ENCODE measurements at places on chromosomes 7 and 10. TPM values are rescaled to one million over a fixed set of nuclear protein-coding genes. Genes with fewer than 3 reads are reported as not detected.

GRCh38 chr7:94838717-94839116 lies 68.7 kb upstream of the PPP1R9A start:
- DNase-seq: no peak

- DNase-seq: no peak
Observed at GRCh38 chr10:131112691-131113090, 198.8 kb downstream of the TCERG1L start.

- no peak for DNase-seq
Observed at GRCh38 chr7:54837761-54838160, 78.8 kb upstream of the SEC61G start.

DNA sequence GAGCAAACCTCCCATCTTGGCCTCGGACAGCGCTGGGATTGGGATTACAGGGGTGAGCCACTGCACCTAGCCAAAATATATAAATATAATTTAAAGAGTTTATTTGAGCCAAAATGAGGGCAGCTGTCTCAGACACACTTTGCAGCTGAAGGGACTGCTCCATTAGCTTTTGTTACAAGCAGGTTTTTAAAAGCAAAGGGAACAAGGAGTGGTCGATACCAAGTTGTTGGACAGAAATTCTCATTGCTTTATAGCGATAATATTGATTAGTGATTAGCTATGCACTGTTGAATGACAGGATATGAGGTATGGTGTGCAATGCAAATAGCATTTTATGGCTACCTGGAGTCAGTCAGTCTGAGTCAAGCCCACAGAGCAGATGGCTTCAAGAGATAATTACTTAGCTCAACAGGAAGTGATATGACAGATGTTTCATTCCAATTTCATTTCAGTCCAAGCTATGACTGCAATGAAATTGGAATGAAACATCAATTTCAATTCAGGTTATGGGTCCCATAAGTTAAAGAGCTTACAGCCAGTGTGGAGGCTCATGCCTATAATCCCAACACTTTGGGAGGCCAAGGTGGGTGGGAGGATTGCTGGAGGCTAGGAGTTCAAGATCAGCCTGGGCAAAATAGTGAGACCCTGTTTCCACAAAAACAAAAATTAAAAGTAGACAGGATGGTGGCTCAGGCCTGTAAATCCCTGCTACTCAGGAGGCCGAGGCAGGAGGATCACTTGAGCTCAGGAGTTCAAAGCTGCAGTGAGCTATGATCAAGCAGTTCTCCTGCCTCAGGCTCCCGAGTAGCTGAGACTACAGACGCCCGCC lies 23.1 kb downstream of the TYW1 start:
- DNase-seq: no peak

DNA sequence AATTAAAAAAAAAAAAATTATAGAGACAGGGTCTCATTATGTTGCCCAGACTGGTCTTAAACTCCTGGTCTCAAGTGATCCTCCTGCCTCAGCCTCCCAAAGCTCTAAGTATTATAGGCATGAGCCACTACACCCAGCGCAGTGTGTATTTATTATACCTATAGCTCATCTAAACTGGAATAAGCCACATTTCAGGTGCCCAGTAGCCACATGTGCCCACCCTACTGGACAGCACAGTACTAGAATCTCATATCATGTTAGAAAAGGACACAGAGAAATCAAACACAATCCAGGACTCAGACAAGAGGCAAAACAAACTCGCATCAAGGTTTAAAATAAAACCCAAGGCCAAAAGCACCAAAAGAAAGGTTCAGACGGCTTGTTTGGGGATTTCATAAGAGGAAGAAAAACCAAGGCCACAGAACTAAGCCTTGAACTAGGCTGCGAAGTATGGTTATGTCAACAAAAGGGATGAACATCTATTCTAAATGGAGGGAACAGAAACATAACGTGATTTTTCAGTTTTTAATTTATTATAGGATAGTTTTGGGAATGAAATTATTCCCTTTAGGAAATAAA lies 32.3 kb downstream of the SLC16A9 start:
- DNase-seq: no peak

GRCh38 chr7:93327006-93327633 lies 95.0 kb downstream of the VPS50 start:
- DNase-seq: no peak

DNA sequence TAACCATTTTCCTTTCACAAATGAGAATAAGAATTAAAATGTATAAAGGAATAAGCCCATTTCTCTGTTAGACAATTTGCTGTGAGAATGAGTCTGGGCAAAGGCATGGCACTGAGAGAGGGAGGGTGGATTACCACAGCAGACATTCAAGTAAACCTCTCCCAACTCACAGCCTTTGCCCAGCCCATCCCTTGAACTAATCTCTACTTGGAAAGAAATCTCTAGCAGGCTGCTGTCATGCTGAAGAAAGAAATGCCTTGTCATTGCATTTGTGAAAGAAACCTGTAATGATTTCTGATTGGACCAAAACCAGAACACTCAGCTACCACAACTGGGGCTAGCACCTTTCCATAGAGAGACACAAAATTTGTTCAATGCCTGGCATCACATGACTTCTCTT lies 39.2 kb downstream of the CH25H start:
- no peak for DNase-seq

- DNase-seq: no peak
Observed at GRCh38 chr7:33965183-33965744, 59.9 kb downstream of the BMPER start.

DNA sequence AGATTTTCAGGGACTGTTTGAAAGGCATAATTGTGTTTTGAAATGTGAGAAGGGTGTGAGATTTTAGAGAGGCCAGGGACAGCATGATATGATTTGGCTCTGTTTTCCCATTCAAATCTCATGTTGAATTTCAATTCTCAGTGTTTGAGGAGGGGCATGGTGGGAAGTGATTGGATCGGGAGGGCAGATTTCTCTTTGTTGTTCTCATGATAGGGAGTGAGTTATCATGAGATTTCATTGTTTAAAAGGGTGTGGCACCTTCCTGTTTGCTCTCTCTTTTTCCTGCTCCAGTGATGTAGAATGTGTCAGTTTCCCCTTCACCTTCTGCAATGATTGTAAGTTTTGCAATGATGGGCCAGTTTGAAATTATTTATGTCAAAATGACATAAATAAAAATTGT lies 113.0 kb upstream of the PCDH15 start:
- no peak for DNase-seq

SLC13A4 gene
- 0.12 TPM for total RNA-seq

ARHGEF5 gene
- total RNA-seq: 4.7 TPM

PPP1R9A gene
- 23.3 TPM for total RNA-seq

PANK1 gene
- total RNA-seq: 7.4 TPM
